ENCODE measurements at places on chromosomes 6 and 20.

DNA sequence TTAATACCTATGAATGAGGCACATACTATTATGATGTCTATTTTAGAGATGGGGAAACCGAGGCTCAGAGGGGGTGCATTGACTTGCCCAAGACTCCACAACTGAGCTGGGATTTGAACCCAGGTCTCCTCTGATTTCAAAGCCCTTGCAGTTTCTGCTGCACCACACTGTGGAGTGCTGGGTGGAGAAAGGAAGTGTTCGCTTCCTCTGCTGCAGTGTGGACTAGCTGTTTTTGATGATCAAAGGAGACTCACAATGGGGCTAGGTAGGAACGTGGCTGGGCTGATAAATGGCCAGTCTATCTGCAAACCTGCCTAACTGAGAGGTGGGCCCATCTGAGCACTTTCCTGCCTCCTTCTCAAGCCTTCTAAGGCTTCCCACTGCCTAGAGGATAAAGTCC is 87.2 kb downstream of the CD40 start:
- DNase-seq, result no peak

GRCh38 chr6:148857798-148858390 is 111.1 kb downstream of the UST start:
- no peak for DNase-seq

DNA sequence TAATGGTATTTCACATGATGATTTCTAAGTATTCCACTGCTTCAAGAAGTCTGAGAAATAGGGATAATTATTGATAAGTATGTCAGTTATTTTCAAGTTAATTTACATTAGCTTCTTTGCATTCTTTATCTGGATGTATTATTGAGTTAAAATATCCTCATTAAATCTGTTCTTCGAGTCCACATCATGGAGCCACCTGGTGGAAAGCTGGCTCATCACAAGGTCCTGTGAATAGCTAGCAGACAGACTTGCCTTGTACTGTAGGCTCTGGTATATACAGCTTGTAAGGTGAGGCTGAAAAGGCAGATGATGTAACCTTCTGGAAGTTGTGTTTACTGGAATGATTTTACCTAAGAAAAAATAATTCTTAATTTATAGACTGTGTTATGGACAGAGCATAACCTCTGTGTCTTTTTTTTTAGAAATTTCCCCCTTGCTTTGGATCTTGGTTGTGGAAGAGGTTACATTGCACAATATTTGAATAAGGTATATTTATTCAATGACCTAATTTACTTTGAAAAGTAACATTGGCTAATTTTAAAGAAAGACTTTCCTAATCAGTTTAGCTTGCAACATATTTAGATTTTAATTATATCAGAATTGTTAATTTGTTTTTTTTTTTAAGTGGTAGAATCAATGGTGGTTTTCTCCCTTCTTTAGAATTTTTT is 3.5 kb downstream of the NDUFAF5 start:
- peak; percentile 61 for DNase-seq

- DNase-seq, result no peak
Observed at GRCh38 chr6:3453413-3454272, 3.2 kb downstream of the SLC22A23 start.

- no peak for DNase-seq
Observed at GRCh38 chr20:16672299-16672698, 57.5 kb upstream of the SNRPB2 start.
